Inflammatory macrophage (primary cell): ENCODE measurements at places on chromosomes 12 and 14.

GRCh38 chr12:59763835-59764234 is 168.0 kb downstream of the SLC16A7 start:
- no peak for DNase-seq

GRCh38 chr14:100391724-100392123 is 68.6 kb downstream of the SLC25A47 start:
- DNase-seq: no peak

- DNase-seq: no peak
These were observed 119.7 kb downstream of the FBXL14 start for GRCh38 chr12:1474574-1475153.

- no peak for DNase-seq
These were observed at the start of gene DHRS2 for GRCh38 chr14:23636317-23637211. Gene DHRS2 (plus strand): TSS chr14:23636364. CDS start chr14:23638865, 2,501 bp downstream.

DNA sequence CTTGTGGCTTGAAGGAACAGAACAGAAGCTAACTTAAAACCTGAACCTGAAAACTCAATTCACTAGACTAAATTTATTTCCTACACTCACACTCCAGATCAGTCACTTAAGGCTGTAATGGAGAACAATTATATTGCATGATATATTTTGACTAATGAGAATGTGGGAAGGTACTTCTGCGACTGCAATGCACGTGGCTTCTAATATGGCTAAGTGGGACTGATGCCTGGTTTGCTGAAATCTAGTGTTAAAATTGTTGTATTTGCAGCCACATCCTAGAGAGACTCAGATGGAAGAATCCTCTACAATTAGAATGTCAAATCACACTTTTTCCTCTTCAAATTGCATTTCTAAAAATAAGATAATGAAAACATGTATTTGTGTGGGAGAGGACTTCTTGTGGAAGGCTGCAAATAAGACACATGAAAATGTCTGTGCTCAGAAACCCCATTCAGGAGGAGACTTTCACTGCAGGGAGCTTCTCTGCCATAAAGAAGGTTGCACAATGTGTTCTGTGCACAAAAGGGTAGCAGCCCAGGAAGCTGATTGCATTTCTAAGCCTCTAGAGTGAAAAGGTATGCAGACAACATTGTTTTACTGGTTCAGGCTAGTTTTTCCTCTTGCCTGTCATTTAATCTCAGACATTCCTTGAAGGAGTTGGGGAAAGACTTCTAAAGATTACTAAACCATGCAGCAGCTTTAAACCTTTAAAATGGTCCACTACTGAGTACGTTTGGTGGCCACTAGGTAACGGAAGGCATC is 224.3 kb downstream of the NEDD1 start:
- no peak for DNase-seq

DNA sequence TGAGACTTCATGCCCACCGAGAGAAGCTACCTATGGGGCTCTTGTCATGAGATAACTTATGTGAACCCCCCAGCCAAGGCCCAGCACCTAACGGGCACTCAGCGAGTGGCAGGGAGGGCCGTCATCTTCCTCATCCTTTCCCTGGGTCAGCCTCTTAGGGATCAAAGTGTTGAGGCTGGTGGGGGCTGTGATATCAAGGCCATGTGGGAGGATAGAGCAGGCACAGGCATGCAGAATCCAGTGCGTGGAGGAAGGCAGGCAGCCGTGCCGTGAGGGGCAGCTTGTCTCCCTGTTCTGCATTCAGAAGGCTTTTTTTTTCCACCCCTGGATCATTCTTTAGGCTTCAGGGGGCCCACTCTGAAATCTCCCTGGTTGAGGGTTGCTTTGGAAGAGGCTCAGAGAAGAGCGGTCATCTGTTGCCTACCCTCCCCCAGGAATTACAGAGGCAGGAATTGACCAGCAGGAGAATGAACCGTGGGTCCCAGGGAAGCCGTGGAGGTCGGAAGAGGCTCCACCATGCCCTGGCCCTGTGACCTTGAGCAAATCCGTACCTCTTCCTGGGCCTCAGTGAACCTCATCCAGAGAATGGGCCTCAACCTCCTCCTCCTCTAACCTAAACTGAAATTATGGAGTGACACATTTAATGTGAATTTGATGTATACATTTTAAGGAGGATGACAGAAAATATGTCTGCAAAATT is 62.8 kb downstream of the BEGAIN start:
- no peak for DNase-seq

GRCh38 chr12:122999986-123000420 is 19.5 kb downstream of the ARL6IP4 start:
- no peak for DNase-seq

DNA sequence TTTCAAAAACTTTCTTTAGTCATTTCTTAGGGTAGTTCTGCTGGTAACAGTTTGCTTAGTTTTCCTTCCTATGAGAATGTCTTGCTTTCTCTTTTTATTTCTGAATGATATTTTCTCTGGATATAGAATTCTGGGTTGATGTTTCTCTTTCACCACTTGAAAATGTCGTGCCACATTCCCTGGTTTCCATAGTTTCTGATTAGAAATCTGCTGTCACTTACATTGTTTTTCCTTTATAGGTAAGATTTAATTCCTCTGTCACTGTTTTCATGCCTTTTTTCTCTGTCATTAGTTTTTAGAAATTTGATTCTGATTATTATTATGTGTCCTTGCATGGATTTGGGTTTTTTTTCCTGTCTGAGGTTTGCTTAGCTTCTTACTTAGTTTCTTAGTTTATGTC is 77.3 kb upstream of the PCNX4 start:
- DNase-seq: no peak

DNA sequence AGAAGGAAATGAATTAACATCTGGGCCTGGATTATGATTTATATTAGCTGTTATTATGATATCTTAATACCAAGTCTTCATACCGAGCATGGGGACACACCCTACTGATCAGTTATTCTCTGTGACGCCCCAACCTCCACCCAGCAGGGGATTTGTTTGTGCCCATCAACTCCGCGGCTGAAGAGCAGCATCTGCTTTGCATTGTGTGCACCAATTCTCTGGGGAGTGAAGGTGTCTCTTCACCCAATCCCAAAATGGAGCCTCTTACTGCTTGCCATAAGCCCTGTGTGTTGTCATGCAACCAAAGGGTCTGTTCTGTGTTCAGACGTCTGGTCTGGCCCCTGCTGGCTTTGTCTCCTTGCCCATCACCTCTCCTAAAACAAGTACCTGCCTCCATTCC is 25.4 kb downstream of the DHRS2 start:
- DNase-seq: no peak

GRCh38 chr12:41992022-41992421 is 152.7 kb downstream of the GXYLT1 start:
- DNase-seq: no peak

DNA sequence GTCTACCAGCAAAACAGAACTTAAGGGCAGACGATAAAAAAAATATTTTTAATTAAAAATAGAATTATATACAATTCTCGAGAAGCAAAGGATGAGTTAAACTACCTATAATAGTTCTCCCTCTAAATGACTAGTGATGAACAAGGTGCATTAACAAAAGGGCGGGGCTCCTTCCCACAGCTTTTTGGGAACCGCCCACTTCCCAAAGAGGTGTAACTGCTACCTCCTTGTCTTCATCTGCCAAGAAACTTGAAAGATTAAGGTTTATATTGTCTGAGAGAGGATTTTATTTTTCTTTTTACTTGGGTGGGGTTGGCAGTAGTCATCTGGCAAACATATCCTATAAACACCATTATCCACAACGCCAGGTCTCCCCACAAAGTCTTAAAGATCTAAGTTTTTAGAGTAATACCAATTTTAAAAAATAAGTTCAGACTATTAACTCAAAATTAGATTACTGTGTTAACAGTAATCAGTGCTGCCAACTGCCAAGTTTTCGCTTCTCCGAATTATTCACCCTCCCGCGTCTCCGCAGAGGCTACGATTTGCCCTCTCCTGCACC is 938 bp downstream of the RALGAPA1 start:
- no peak for DNase-seq

- no peak for DNase-seq
These were observed 1.8 kb downstream of the KCNA1 start for GRCh38 chr12:4911316-4911994.

GRCh38 chr14:38079268-38079667 is 128.4 kb upstream of the SSTR1 start:
- peak; percentile 45 for DNase-seq

GRCh38 chr14:20711685-20712084 is 23.1 kb downstream of the ANG start:
- DNase-seq: no peak

DNA sequence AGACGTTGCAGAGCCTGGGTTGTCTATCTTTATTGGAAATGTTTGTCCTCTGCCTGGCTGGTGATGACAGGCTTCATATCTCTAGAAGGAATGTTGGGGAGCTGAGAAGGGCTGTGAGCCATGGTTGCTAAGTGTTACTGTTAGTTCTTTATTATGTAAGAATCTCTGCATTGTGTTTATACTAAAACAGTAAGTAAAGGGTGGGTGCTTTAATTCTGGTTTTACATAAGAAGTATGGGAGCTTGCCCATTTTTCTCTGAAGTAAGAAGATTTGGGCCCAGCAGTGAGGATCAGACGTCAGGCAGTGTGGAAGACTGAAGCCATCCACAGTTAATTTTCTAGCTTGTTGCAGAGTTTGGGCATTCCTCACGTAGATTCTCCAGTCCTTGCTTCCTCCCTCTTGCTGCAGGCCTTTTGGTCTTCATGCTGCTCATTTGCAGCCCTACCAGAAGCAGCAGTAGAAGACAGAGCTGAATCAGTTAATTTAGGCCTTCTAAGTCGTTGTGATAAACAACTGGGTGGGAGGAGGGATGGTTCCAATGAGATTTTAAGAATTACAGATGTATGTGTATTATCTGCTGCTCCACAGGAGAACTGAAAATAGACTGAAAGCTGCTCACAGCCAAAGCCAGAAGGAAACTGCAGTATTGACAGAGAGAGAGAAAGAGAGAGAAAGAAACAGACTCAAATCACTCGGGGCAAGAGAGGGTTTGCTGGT is 21.4 kb downstream of the WNT5B start:
- no peak for DNase-seq

DNA sequence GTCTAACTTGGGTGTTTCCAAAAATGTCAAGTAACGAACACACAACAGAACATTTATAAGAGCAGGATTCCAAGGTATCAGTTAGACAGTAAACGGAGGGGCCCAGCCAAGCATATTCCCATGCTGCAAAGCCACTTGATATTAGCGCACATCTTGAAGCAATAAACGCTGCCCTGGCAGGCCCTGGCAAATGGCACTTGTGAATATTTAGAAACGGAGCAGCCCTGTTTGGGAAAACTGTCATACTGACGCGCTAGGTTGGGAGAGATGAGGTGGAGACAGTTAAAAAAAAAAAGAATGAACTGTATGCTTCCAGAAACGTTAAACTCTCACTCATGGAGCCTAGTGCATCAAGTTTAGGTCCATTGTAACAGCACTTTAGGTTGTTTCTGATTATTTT is 9.3 kb downstream of the DGLUCY start:
- DNase-seq: no peak

- DNase-seq: no peak
These were observed 57.4 kb downstream of the RPH3A start for GRCh38 chr12:112848972-112849371.

DNA sequence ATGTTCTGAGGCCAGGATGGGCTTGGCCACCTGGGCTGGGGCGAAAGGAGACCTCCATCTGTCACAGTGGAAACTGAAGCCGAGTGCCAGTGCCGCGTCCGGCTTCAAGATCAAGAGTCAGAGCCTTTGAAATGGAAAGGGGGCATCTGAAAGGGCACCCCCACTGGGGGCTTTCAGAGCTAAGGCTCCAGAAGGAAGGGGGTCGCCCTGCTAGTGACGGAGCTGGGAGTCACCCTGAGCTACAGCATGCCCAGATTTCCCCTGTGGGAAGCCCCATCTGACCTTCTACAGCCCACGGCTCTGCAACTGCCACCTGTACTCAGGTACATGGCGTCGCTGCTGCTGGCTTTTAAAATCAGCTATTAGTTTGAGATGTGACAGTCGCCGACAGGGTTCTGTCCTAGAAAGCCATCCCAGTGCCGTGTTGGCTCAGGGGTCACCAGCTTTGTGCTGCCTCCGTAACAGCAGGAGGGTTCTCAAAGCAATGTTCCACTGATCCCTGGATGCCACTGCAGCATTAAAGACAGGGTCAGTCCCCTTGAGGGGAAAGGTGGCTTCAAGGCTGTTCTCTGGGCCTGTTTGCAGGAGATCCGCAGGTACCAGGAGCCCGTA is 31.5 kb downstream of the CCNK start:
- DNase-seq: no peak

- no peak for DNase-seq
These were observed 105.6 kb downstream of the LLPH start for GRCh38 chr12:66024949-66025348.

DNA sequence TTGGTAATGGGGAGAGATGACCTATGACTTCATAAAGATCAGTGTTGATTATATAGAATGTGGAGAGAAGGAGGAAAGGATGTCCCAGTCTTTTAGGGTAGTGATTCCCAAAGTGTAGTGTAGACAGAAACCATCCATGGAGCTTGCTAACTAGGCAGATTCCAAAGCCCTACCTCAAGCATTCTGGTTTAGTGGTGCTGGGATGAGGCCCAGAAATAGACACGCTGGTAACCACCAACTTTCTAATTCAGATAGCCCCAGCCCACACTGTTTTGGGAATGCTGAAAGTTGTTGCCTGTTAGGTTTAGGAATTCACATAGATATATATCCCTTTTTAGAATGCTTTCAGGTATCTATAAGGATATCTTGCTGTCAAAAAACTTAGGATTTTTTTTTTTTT is 69.2 kb downstream of the STAB2 start:
- DNase-seq: no peak

DNA sequence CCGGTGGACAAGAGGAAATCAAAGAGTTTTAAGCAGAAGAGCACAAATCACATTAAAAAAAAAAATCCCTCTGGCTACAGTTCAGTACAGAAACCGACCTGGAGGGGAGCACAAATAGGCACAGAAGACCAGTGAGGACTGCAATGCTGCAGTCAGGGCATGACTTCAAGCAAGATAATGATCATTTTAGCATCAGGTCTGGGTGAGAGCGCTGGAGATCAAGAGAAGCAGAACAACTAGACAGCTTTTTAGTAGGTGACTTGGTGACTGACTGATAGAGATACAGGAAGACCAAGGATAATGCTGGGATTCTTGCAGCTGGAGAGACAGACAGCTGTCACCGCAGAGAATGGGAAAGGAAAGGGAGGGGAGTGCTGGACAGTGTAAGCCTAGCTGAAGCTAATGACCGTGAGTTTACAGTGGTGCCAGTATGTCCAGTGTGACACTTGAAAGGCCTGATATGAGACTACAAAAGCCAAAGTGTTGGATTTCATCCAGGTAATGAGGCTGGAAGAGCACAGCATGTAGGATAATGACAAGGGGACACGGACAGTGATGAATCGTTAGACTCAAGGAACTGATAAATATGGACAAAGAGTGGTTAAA is 5.6 kb downstream of the NFYB start:
- DNase-seq: no peak

- peak; percentile 17 for DNase-seq
These were observed at the start of gene GLT8D2 for GRCh38 chr12:104049903-104050356. Gene GLT8D2 (minus strand): TSS chr12:104050187. CDS start chr12:104019648, 30,539 bp downstream.
